AG04450 (cell line): ENCODE measurements at places on chromosomes 16 and 17. TPM values are rescaled to one million over a fixed set of nuclear protein-coding genes. Genes with fewer than 3 reads are reported as not detected.
A peak's percentile ranks its signal among the peaks of the same experiment; 100 is the strongest.

Gene SDR42E1
- 0.99 and 1.4 TPM in 2 replicates for polyA plus RNA-seq

DNA sequence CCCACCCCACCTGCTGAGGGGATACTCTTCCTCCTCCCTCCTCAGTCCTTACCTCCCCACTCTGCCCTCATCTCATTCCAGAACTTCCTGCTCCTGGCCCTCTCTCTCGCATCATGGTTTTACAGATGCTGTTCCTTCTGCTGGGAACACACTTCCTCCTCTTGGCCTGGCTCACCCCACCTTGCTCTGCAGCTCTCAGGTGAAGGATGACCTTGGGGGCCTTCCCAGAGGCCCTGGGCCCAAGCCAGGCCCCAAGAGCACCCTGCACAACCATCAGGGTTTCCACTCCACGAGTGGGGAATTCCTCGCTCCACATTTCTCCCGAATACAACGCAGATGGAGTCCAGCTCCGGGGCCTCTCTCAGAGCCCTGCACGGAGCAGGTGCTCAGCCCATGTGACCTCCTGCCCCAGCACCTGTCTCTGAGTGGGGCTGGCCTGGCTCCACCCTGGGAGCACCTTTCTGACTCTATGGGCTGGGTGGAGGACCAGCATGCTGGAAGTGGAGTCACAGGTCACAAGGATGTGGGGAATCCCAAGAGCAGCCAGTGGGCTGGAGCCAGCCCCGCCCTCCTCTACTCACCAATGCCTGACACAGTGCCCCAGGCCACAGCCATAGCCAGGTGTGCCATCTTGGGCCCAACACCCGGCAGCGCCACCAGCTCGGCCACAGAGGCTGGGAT is 4.5 kb downstream of the NTHL1 start:
- no peak for DNase-seq

DNA sequence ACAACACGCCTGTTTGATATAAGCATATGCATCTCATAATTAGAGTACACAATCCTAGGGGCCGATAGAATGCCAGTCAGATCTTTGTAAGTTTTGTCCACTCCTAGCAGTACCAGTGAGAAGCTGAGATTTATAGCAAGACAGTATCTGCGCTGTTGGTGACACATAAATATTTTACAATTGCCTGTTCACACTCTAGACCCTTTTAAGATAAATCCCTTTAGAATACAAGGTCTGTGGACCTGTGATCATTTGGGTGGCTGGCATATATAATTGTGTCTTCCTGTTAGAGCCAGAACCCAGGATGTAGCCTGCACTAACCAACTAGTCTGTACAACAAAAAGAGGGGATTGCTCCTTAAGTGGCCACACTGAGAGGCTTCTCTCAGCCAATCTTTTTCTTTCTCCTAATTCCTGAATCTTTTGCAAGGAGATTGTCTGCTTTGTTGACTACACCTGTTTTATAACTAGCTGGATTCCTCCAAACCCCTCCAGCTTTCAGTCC is 74.7 kb downstream of the WIPI1 start:
- no peak for DNase-seq

DNA sequence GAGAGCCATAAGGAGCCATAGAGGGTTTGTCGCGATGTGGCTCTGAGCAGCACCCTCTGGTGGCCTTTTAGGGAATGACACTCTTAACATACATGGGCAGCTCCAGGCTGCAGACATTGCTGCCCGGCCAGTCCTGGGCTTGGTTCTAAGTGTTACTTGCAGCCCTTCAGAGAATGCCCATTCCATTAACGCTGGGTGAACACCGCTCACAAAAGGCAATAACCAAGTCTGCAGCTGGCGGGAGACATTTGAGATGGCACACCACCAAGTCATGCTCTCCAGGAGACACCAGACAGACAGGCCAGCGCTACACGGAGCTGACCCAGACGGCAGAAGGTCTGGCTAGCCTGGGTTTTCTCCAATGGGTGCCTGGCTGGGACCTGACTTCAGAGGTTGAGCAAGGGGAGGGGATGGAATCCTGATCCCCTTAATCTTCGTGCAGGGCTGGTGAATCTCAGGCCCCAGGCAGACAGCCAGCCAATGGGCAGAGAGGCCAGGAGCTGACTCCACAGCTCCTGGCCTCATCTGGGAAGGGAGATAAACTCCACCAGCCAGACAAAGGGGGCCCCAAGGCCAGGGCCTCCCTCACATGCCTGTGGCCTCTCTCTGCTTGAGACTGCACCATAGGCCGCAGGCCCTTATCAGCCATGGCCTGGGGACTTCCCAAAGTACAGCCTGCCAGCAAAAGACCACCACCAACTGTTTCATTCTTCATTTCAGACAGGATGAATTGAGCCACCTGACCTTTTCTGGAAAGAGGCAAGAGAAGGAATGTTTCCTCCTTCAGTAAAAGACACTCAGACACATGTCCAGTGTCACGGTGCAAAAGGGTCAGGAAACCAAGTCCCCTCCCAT is 58.8 kb downstream of the ZDHHC7 start:
- peak; percentile 66 for DNase-seq

DNA sequence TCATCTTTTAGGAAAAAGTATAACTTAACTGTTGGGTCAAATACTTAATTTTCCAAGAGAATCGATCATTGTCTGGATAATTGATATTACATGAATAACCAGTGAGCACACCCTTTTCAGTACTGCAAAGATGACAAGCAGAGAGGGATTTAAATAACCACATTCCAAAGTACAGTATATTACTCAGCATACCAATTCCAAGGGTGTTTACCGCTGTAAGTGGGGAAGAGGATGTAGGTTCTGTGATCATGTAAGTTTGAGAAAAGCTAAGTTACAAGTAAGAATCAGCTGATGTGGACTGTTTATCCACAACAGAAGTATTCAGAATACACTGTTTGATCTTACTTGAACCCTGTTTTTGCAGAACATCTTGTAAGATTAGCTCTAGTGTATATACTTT is 6.1 kb downstream of the GDE1 start:
- DNase-seq: no peak

DNA sequence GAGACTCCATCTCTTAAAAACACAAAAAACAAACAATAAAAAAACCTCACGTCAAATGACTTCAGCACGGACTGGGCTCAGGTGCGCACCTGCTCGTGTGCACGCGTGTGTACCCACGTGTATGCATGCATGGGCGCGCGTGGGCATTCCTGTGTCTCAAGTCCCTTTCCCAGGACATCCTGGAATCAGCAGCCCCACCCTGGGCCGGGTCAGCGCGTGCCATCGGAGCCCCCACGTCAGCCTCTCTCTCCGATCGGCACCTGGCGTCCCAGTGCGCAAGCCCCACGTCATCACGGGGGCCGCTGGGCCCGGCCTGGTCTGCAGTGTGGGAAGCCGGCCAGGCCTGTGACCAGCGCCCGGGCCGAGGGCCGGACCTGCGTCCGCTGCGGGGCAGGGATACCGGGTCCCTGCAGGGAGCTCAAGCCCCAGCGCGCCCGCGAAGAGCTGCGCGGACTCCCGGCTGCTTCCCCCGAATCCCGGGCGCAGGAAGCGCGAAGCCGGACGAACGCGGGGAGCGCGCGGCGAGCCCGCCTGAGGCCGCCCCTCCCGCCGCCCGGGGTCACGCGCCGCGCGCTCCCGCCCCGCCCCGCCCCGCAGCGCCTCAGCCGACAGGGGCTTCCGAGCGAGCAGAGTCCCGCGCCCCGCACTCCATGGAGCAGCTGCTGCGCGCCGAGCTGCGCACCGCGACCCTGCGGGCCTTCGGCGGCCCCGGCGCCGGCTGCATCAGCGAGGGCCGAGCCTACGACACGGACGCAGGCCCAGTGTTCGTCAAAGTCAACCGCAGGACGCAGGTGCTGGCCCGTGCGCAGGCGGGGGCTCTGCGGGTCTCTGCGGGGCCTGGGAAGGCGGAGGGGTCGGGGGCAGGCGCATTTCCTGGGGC is at the start of gene FN3K:
Gene FN3K (plus strand): TSS at position 629 of the 880 bp plus-strand sequence. CDS start 22 bp downstream, at position 651.
- peak; percentile 33 for DNase-seq

GRCh38 chr17:62755141-62755851 is 52.8 kb downstream of the MARCHF10 start:
- DNase-seq: no peak

DNA sequence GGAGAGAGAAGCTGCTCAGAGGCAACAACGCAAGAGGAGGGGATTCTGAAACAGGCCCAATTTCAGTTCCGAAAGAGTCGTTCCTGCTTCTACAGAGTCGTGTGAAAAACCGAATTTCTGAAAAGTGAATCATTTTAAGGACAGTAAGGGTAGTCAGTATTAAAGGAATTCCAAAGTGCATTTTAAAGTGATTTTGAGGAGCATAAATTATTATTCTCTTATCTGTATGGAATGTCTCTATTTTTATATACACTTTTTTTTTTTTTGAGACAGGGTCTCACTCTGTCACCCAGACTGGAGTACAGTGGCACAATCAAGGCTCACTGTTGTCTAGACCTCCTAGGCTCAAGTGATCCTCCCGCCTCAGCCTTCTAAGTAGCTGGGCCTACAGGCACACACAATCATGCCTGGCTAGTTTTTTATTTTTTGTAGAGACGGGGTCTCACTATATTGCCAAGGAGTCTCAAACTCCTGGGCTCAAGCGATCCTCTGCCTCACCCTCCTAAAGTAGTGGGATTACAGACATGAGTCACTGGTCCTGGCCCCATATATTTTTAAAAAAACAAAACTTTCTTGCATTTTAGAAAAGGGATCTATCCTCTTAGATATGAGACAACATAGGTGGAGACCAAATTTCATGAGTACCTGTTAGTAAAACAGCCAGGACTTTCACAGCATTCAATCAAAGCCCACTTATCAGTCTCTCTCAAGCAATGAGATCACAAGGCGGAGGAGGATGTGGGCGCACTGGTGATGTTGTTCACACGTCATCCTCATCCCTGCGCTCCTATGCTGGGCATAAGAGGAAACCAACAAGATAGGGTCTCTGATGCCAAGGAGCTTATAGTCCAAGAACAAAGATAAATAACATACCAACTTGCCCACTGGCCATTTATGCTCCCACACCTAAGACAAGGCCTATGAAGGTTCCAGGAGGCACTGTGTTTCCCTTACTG is 53.2 kb downstream of the SMG6 start:
- DNase-seq: no peak

GRCh38 chr17:61848247-61848646 is 15.1 kb downstream of the BRIP1 start:
- DNase-seq: no peak

- no peak for DNase-seq
These were observed 79.4 kb downstream of the LITAF start for GRCh38 chr16:11507350-11507749.

DNA sequence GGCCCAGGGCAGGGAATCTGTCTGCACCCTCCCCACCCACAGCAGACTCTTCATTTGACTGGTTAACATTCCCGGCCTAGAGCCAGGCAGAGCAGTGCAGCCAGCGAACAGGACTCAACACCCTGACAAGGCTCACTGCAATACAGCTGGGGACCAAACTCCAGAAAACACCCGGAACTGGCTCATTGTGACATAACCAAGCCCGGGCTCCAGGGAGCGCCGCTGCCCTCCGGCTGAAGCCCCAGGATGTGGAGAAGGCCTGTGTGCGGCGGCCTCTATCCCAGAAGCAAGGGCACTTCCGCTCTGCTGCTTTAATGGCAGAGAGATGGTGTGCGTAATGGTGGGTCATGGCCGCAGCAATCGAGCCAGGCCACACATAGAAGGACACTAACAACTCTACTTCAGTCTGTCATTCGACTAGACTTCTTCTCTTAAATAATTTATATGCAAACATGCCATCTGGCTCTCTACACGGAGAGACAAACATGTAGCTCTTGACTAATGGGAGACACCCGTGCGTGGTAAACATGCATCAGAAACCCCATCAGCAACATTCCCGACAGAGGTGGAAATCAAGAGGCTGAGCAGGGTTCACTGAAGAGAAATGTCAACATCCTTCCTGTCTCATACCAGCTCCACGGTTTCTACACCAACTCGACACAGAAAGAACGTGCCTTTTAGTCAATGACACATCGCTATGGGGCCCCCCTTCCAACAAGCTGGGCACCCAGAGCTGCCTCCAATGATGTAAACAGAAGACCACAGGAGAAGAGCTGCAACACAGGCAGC is 18.0 kb downstream of the KLHDC4 start:
- DNase-seq: no peak

DNA sequence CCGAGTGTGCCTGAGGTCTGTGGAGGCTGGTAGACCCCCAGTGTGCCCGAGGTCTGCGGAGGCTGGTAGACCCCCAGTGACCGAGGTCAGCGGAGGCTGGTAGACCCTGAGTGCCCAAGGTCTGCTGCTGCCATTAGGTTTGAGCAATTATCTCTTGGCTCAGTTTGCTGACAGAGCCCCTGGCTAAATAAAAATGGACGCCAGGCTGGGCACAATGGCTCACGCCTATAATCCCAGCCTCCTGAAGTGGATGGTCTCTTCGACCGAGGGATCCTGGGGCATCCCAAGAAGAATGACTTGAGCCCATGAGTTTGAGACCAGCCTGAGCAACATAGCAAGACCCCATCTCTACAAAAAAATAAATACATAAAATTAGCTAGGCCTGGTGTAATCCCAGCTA is 98.7 kb upstream of the ZNF469 start:
- DNase-seq: no peak

DNA sequence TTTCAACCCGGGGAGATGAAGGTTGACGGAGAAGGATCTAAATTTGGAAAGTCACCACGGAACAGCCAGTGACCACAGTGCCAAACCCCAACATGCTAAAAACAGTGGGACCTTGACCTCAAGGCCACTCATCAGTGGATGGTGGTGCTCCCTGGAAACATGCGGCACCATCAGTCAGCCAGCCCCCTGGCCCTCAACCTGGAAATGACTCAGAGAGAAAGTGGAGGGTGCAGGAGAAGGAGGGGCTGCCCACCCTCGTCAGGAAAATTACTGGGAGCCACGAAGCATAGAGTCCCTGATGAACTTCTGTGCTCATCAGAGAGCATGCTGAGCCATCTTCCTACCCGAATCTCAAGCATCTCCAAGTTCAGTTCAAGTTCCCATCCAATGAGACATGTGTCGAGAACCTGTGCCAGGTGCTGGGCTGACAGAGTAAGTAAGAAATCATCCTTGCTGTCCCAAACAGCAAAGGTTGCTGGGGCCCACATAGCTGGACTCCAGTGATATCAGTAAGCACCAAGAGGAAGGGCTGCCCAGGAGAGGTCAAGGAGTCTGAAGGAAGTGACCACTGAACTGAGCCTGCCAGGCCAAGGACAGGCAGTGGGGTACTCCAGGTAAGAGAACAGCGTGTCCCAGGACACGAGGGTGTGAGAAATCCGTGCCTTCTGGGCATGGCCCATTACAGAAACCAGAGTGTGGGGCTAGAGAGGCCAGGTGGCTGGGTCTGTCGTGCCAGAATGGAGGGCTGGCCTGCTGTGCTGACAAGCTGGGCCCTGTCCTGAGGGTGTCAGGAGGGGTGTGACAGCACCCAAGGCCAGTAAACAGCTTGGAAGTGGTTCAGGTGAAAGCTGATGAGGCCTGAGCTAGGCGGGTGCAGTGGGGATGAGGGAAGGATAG is 5.2 kb downstream of the PECAM1 start:
- DNase-seq: peak; percentile 15

- DNase-seq: no peak
These were observed 177.2 kb downstream of the CDH8 start for GRCh38 chr16:61858988-61859387.

GRCh38 chr16:70713342-70713741 is 27.5 kb upstream of the MTSS2 start:
- no peak for DNase-seq
